ENCODE measurements at places on chromosomes 4 and X. TPM values are rescaled to one million over a fixed set of nuclear protein-coding genes. Genes with fewer than 3 reads are reported as not detected.

Gene RPL9
- total RNA-seq: 5,917 TPM

Gene MSANTD1
- 6.5 TPM for total RNA-seq

Gene POLR2B
- 247 TPM for total RNA-seq

Gene SLC10A3
- 2.4 TPM for total RNA-seq

Gene MAGEA2
- not detected for total RNA-seq

Gene HSFX2
- 1.2 TPM for total RNA-seq

Gene PRR32
- not detected for total RNA-seq

Gene TREX2
- total RNA-seq: 2.9 TPM

Gene TCEAL2
- total RNA-seq: 33.4 TPM

Gene NDP
- 27.3 TPM for total RNA-seq

Gene SPP1
- total RNA-seq: 160 TPM

Gene CT45A2
- not detected for total RNA-seq

Gene PABPC4L
- 1.2 TPM for total RNA-seq

Gene TSPAN6
- 33.0 TPM for total RNA-seq

Gene LUZP4
- not detected for total RNA-seq

Gene TMPRSS11D
- not detected for total RNA-seq

Gene HSFX4
- not detected for total RNA-seq

DNA sequence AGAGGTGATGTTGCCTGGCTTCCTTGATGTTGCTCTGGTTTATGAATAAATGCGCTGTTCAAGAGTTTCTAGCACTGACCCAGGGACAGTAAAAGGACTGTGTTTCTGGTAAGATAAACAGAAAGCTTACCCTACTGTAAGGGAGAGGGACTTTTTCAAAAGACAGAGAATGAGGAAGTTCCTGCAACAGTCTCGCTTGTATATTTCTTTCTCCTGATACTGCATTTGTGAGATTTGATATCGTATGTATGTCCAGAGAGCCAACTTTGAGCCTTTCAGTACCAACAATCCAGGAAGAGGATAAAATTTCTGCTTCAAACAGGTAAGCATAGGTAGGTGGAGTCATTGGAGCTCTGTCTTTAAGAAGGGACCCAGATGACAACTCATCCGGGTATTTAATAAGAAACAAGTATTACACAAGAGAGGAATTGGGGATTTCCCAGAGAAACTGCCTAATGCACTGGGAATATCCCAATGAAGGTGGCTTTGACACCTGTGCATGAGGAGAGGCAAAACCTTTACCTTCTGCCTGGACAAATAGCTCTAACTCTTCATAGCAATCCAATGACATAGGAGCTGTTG, 773 bp downstream of the DAPP1 start:
- no peak for DNase-seq

DNA sequence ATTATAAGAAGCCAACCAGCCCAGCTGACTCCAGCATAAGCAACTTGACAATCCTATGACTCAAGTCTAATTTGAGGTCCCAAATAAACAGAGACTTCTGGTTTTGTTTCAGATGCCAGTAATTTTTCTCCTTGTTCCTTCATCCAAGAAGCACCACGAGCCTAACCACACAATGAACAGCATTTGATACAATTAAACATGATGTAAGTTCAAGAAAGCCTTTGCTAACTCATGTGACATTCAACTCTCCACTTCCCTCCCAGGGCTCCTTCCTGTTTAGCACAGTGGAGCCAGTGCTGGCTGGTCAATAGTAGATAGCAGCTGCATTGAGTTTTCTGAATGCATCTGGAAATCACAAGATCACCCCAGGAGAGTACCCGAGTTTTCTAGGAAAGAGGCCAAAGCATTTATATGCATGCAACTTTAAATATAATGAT, 206.3 kb downstream of the ARHGAP24 start:
- no peak for DNase-seq

GRCh38 chr4:10577508-10578426, 106.8 kb downstream of the CLNK start:
- no peak for DNase-seq

DNA sequence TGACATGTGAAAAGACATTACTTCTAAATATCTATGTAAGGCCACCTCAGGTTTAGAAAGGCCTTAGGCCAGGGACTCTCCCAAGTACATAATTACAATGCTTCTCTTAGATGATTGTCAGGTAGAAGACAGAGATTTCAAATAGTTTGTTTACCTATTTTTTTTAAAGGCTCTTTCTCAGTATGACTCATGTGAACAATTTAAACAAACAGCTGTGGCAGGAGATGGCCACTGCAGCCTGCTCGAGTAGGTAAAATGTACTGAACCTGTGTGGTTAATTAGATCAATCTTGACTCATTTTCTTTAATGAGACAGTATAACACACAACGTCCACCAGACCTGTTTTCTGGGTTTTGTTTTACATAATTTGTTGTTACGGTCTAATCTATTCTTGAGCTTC, 50.2 kb downstream of the LEF1 start:
- no peak for DNase-seq

DNA sequence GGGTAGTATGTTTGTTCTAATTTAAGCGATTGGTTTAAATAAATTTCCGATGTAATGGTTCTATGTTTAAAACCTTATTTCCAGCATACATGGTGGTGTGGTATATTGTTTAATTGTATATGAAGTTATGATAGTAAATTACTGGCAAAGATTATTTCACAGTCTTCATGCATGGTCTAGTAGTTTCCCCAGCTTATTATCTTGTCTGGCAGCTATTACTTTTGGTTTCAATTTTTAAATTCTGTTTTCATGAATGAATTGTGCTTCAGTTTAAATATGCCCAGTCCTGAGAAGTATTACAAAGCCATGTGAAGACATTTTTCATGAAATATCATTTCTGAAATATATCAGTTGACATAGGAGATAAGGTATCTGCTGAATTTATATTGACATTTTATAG, 6.3 kb downstream of the ALG13 start:
- no peak for DNase-seq

- no peak for DNase-seq
These were observed 247.5 kb downstream of the PDGFC start for GRCh38 chr4:156723951-156724668.

DNA sequence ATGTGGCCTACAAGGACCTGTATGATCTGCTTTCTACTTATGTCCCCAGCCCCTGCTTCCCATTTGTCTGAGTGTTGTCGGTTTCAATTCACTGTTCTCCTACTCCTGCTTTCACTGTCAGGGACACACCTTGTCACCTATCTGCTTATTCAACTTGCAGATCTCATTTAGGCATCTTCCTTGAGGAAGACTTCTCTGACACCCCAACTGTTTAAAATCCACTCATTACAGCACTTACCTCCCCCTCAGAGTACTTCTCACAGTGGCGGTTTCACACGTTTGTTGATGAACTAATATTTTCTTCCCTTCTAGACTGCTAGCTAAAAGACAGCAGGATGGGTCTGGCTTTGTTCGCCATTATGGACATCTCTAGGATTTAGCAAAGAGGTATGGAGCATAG, 279.9 kb upstream of the TET2 start:
- DNase-seq: no peak

- no peak for DNase-seq
These were observed 102.0 kb upstream of the MAPK10 start for GRCh38 chr4:86461849-86462248.

GRCh38 chr4:150814873-150815272, 200.2 kb downstream of the LRBA start:
- no peak for DNase-seq

DNA sequence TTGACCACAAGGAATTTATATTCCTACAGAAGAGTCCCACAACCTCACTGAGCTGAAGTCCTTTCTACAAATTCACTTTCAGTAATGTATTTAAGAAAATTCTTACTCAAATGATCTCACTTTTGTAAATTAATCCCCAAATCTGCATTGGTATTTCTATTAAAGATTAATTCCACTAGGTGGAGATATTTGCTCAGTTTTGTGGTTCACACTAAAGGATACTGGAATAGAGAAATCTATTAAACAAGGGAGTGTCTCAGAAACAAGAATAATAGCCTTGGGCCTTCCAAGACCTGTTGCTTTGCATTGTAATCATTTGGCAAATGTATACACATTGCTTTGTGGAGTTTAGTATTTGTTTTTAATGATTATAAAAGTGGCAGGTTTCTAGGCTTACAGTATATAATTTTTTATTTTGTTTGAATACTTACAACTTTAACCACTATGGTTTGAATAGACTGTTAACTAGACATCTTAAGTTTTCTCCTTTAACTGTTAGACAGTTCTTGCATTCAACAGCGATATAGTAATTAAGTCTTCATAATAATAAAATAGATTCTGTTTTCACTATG, 25.9 kb downstream of the CFAP299 start:
- DNase-seq: no peak

DNA sequence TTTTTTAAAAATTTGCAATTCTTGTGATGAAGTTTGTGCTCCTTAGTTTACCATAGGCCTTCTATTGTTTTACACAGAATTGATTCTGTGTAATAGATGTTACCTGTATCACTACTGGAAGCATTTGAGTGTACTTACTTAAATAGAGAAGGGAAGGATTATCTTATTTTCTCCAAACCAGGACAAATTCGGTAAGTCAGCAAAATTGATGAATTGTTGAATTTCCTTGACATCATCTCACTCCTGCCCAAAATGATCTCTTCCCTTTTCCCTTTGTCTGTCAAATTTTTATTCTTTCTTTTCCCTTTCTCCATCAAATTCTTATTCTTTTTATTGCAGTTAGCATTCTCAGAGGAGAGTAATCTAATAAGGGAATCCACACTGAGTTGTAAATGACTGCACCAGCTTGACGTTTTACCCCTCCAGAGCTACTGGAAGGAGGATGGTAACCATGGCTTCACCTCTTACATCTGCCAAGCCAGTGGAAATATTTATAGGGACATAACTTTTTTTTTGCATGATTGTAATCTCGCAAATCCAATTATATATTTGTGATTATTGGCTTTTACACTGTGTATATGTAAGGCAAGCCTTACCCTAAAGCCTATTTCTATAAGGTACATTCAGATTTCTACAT, 42.6 kb upstream of the HAND2 start:
- DNase-seq: no peak

GRCh38 chrX:133640161-133641015, 225.1 kb upstream of the GPC4 start:
- DNase-seq: no peak

DNA sequence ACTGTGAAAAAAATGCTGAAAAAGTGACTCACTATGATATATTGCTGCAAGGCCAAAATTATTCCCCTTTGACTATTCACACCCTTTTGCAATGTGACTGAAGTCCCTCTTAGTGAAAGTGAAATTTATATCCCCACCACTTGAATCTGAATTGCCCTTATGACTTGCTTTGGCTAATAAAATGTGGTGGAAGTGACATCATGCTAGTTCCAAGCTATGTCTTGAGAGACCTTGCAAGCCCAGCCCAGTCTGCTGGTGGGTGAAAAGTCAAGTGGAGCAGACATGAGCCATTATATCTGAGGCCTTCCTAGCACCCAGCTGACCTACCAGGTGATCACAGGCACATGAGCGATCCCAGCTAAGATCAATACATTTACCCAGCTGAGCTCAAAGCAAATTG, 94.7 kb downstream of the LINC00632 start:
- DNase-seq: no peak

DNA sequence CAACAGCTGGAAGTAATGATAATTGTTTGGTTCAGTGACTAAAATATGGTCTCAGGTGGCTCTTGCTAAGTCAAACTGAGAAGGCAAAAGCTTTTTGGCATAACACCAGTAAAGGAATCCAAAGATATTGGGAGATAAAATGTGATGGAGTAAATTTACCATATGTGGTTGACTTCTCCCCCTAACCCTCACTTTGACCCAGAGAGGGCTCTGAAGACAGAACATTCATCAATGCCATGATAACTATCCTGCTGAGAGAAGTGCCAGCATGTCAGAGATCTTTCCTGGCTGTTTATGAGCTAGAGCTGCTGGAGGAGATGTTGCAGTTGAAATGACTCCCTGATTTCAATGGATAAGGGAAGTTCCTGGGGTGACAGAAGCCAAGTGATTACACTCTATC, 213.4 kb downstream of the SPCS3 start:
- DNase-seq: no peak

DNA sequence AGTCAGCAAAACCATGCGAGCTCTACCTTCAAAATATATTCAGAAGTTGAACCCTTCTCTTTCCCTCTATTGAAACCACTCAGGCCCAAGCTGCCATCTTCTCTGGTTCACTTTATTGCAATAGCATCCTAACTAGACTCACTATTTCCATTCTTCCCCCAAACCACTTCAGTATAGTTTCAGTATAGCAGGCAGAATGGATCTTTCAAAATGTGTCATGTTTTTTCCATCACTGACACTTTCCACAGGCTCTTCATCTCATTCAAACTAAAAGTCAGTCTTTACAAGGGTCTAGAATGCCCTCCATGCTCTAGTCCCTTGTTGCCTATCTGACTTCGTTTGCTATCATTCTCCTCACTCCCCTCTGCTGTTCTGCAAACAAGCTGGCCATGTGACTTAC, 274.4 kb downstream of the IDS start:
- DNase-seq: no peak

DNA sequence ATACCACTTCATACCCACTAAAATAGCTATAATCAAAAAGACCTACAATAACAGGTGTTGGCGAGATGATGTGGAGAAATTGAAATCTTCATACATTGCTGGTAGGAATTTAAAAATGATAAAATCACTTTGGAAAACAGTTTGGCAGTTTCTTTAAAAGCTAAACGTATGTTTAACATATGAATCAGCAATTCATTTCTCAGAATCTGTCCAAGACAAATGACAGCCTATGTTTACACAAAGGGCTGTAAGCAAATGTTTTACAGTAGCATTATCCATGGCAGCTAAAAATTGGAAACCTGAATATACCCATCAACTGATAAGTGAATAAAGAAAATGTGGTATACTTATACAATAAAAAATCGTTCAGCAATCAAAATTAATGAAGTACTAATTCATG, 33.0 kb upstream of the ABCG2 start:
- DNase-seq: no peak

- DNase-seq: no peak
These were observed 45.0 kb upstream of the SH3RF1 start for GRCh38 chr4:169315530-169316343.

DNA sequence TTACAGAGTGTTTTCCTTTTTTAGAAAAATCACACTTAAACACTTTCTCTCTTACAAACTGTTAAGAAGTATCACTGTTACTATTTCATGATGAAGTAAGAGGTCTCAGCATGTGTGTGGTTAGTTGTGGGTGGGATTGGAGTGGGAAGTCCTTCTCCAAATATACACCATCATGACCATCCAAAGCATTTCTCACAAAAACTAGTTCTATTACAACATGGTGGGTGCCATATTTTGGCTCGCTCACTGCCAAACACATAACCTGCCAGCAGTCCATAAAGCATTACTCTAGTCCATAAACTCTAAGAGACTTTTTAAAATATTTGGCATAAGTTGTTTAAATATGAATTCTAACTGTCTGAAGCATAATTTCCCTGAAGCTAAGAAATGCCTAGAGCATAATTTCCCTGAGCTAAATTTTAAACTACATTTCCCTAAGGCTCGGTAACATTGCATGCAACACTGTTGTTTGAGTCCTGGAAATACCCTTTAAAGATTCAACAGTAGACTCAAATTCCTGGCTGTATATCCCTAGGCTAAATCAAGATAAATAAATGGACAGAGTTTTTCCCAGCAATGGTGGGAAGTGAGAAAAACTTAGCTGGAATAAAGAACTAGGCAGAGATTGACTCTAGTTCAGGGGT, 415.0 kb upstream of the INTU start:
- no peak for DNase-seq

- DNase-seq: no peak
These were observed at the start of gene PCYT1B for GRCh38 chrX:24647257-24648058. PCYT1B (minus strand) TSS chrX:24647347; CDS start chrX:24647105, 242 bp downstream.

All from frontal cortex (tissue), 4 donors.